ENCODE measurements at places on chromosomes 1 and 21.

DNA sequence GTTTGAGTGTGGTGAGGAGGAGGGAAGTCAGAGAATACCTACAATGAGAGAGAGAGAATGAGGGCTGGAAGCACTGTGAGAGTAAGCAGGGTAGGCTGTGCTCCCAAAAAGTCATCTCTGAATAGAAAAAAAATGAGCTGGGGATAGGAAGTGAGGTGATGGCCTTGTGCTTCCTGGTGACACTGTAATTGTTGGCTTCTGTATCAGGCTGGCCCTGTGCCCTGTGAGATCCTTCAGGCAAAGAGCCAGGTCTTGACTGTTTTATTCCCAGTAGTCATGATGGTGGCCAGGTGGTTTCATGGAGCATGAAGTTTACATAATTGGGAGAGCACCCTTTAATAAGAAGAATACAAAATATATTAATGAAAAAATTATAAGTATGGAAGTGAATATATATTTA, 20.4 kb upstream of the SPATA6 start:
- DNase-seq = no peak

GRCh38 chr21:32382108-32382644, 10.6 kb downstream of the URB1 start:
- no peak for DNase-seq

DNA sequence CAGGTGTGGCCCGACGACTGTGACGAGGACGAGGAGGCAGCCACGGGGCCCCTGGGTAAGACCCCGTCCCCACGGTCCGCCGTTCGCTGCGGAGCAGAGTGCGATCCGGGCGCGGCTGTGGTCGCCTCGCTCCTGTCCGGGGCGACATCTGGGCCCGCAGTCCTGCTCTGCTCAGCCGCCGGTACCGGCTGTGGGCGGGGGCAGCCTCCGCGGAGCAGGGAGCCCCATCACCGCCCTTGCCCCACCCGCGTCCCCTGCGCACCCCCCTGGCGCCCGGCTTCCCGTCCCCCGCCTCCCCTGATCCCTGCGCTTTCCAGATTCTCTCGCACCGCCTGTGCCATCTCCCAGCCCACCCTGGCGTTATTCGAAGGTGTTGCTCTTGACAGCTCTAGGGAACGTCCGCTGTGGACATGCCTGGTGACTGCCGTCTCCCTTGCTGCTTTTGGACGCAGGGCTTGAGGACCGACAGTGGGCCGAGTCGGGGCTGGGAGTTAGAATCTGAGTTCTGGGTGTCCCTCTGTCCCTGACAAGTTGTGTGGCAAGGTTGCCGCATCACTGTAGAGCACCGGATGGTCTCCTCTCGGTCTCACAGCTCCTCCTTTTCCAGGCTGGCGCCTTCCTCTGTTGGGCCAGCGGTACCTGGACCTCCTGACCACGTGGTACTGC, 596 bp downstream of the TOR3A start:
- peak; percentile 60 for DNase-seq

GRCh38 chr1:102715150-102715549, 393.2 kb downstream of the COL11A1 start:
- DNase-seq = no peak

DNA sequence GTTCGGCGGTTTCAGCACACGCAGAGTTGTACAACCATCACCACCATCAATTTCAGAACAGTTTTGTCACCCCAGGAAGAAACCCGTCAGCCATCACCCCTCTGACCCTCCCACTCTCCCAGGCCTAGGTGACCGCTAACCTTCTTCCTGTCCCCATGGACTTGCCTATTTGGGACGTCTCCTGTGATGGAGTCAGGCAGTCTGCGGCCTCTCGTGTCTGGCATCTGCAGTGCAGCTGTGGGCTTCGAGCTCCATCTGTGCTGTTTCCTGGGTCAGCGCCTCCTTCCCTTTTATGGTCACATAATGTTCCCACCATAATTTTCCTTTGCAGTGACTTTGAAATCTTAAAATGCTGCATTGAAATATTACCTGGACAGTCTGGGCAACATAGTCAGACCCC, 24.4 kb downstream of the SLC45A1 start:
- no peak for DNase-seq

DNA sequence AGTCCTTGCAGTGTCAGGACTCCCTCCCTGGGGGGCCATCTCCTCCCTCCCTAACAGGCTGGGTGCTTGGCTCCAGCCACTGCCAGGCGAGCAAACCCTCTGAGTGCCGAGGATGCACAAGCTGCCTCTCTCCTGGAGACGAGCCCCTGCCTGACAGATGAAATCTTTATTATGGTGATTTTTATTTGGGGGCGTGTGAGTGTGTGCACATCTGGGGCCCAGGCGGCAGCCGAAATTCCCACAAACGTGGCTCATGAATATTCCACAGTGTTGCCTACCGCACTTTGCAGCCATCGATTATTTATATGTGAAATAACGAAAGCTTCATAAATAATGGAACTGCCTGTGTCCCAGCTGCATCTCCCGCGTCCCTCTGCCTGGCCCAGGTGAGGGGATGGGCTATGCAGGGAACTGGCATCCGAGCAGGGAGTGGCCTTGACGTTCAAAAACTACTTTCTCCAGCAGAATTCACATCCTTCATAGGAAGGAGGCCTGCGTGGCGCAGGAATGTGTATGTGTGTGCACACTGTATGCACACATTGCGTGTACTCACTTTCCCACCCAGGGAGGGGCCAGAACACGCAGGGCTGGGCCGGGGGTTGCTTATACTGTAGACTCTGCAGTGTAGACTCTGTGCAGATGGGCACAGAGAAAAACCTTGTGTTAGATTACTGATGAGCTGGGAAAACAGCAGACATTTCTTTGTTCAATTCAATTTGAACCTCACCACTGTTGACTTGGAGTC, 73.1 kb downstream of the UBIAD1 start:
- no peak for DNase-seq

DNA sequence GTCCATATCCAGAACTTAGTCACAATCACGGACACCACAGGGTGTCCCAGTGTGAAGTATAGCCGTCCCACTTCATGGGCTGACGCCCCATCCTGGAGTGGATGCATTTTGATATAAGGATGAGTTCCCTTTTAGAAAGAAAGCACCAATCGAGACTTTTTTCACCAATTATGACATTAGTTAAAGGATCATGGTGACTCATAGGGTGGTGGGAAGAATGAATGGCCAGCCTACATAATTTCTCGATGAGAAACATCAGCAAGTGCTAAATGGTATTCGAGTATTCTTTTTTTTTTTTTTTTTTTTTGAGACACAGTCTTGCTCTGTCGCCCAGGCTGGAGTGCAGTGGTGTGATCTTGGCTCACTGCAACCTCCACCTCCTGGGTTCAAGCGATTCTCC, 38.5 kb upstream of the USP1 start:
- DNase-seq = no peak

GRCh38 chr21:46219591-46220239, 8.9 kb downstream of the LSS start:
- no peak for DNase-seq

DNA sequence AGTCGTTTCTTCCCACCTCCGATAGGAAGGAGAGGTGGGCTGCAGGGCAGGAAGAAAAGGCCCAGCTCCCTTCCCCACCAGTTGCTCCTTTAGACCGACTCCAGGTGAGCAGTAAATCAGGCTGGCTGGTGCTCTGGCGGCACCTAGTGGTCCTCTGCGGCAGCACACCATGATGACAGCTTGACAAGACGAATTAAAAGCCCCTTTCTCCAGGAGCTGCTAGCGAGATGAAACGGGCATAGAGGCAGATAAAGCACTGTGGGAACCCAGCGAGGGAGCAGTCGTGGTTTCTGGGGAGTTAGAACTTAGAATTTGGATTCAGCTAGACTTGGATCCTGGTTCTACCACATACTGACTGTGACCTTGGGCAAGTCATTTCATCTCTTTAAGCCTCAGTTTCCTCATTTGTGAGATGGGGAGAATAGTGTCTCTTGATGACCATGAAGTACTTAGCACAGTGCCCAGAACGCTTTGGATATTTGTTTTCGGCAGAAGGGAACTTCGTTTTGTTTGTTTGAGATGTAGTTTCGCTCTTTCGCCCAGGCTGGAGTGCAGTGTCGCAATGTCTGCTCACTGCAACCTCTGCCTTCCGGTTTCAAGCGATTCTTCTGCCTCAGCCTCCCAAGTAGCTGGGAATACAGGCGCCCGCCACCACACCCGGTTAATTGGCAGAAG, 21.8 kb upstream of the COL9A2 start:
- DNase-seq = peak; percentile 97

DNA sequence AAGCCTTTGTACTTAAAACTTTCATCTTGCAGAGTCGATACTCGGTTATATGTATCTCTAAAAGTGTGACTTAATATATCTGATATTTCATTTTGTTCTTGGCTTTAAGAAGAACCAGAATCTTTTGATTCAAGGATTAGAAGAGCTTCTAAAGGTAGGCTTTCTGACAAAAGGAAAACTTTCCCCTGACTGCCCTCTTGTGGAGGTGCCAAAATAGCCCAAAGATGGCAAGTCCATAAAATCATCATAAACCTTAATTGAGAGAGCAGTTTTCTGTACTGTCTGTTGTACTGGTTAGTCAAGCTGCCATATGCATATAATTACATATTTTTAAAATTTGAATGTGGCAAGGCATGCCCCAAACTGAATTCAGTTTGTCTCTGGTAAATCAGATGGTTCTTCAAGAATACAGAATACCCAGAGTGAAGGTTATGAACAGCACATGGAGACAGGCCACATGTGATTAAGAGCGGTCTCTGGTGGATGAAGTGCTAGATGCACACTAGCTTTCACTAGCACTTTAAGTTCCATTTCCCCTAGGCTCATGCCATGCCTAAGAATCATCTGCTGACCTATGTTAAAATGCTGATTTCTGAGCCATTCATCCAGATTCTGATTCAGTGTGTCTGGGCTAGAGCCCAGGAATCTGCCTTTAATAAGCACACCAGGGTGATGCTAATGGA, 27.7 kb upstream of the ELAVL4 start:
- peak; percentile 2 for DNase-seq

DNA sequence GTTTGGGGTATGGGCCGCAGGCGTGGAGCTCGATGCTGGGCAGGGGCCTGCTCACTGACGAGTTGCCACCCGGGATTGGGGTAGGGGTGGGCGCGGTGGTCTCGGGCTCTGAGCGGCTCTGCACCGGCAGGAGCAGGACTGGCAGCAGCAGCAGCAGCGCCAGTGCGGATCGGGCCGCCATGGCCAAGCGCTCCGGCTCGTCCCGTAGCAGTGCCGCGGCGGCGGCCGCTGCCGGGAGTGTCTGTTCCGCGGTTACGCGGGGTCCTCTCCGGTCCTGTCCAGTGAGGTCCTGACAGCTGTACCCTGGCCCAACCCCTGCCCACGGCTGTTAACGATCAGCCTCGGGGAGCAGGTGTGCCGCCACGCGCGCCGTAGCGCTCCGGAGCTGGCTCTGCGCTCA, 26.5 kb downstream of the ADARB1 start:
- DNase-seq = no peak

DNA sequence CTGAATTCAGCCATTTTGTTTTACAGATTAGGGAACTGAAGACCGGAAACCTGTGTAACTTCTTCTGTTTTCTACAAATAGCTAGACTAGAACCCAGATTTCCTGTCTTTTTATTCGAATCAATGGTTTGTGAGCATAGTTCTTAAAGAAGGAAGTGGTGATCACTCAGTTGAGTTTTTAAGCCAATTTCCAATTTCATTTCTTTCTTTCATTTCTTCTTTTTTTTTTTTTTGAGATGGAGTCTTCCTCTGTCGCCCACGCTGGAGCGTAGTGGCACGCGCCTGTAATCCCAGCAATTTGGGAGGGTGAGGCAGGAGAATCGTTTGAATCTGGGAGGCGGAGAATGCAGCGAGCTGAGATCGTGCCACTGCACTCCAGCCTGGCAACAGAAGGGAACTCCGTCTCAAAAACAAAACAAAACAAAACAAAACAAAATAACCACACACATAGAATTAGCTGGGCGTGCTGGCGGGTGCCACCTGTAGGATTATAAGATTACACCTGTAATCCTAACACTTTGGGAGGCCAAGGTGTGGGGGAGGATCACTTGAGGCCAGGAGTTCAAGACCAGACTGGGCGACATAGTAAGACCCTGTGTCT, 3.0 kb upstream of the MDM4 start:
- no peak for DNase-seq

GRCh38 chr1:148318123-148318903, 164.8 kb downstream of the PPIAL4G start:
- DNase-seq = peak; percentile 45

GRCh38 chr1:11764115-11764514, 2.1 kb downstream of the C1orf167 start:
- DNase-seq = no peak

- DNase-seq = no peak
Observed at GRCh38 chr1:93771843-93772242, 90.2 kb upstream of the BCAR3 start.
